ENCODE measurements at places on chromosomes 4 and X.

GRCh38 chrX:73963682-73964081 lies 340.3 kb upstream of the ZCCHC13 start:
- no peak for DNase-seq

DNA sequence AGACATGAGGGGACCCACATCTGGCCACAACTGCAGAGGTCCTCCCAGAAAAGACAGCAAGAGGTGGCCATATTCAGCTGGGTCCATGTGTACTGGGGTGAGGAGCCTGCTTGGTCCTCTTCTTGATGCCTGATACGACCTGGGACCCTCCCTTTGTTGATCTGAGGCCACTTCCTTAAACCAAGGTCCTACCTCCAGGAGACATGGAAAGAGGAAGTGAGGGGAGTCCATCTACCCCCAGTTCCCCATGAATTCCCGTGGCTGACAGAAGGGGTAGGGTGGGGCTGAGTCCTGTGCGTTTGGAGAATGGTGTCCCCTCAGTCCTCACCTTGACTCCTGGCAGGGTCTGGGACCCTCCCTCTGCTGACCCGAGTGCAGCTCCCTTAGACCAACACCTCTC lies 2.1 kb downstream of the MAGEA10 start:
- no peak for DNase-seq

GRCh38 chr4:86967073-86967472 lies 32.3 kb downstream of the AFF1 start:
- no peak for DNase-seq

GRCh38 chr4:108709234-108709633 lies 53.6 kb downstream of the ETNPPL start:
- DNase-seq, result no peak

GRCh38 chr4:90922174-90922573 lies 795.0 kb downstream of the CCSER1 start:
- no peak for DNase-seq

- no peak for DNase-seq
Measured at GRCh38 chr4:42396361-42396751, 932 bp upstream of the SHISA3 start.
